ENCODE measurements at places on chromosomes 12 and 14.

DNA sequence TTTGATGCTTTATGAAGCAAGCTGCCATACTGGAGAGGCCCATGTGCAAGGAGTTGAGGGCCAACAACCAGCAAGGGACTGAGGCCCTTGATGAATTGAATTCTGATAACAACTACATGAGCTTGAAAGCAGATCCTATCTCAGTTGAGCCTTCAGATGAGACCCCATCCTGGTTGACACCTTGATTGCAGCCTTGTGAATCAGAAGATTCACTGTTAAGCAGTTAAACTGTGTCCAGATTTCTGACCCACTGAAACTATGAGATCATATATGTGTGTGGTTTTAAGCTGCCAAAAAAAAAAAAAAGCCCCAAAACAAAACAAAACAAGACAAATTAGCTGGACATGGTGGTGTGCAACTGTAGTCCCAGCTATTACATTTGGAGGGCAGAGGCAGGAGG, 42.1 kb downstream of the GPR19 start:
- DNase-seq = no peak

GRCh38 chr14:77296155-77296554, 24.5 kb downstream of the POMT2 start:
- no peak for DNase-seq

DNA sequence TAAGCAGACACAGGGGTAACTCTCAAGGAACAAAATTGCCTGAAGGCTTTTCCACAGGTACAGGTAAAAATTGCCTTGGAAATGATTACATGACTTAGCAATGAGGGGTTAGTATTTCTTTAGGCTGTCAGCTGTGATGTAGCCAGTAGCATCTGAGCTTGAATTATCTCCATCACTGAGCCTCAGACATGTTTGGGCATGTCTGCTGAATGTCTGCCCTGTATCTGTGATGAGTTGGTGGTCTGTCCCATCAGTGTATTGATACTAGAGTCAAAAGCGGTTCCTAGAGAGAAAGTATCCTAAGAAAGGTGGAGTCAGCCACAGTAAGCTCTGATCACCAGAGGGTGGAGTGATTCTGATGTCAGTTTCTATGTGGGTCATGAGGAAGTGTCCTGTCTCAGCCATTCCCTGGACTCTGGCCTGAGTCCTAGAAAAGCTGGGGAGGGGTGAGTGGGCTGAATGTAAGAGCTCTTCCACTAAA, 16.3 kb downstream of the AKAP6 start:
- DNase-seq = no peak

GRCh38 chr14:52267501-52268278, at the start of gene PTGDR:
TSS of gene PTGDR (plus strand) at chr14:52267698. CDS start at chr14:52267815, 117 bp downstream.
- no peak for DNase-seq

GRCh38 chr14:54769951-54770863, 132.4 kb downstream of the GCH1 start:
- DNase-seq = peak; percentile 74

DNA sequence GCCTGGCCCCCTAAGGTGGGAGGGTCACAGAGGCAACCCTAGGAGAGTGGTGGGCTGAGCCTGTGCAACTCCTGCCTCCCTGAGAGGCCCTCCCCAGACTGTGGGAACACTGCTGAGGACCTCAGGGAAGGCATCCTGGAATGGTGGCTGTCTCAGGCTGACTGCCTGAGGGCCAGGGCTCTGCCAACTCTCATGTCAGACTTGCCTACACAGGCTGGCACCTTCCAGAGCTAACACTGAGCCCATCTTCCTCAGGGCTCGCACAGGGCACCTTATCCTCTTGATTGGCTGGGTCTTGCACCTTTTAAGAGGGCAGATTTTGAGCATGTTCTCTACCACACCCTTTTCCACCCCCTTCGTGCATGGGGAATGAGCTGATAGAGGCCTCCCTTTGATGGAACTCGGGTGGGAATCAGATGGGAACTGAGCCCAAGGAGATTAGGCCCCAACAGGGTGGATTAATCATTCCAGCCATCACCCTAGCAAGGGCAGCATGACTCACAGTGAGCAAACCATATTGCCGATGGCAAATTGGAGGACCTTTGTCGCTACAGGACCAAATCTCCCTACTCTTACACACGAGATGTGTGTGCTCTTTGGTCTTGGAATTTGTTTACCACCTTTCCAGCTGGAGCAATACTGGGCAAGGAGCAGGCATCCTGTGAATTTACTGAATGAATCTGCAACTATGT, 702.8 kb downstream of the VRK1 start:
- no peak for DNase-seq

GRCh38 chr12:45168976-45169375, 46.9 kb upstream of the ANO6 start:
- DNase-seq = no peak

GRCh38 chr12:7129287-7129871, 690 bp upstream of the RBP5 start:
- DNase-seq = no peak

DNA sequence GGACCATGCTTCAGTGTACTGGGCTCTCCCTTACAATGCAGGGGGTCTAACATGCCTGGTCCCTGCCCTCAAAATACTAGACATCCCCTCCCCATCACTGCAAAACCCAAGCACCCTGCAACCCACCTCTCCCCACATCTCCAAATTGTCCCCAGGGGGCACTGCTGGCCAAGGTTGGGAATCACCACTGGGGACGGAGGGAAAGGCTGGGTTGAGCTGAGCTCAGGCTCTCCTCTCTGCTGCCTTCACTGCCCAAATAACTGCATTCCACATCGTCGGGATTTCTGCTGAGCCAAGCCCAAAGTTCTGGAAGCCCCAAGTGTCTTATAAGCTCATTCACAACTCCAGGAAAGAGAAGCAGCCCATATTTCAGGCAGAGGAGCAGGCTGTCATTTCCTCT, 69.6 kb downstream of the NT5DC3 start:
- no peak for DNase-seq

DNA sequence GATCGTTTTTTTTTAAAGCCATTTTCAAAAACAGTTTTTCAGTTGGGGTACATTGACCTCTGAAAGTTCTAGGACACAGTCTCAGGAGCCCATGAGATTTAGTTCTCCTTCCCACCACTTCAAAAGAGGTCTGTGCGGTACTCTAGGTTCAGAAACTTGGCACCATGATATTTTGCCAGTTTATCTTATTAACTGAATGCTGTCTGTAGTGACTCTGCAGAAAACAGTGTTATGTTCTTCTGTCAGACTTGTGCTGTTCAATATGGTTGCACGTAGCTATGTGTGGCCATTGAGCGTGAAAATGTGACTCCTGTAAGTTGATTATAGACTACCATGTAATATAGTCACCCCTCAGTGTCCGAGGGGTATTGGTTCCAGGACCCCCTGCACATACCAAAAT, 35.9 kb downstream of the CRADD start:
- DNase-seq = no peak

DNA sequence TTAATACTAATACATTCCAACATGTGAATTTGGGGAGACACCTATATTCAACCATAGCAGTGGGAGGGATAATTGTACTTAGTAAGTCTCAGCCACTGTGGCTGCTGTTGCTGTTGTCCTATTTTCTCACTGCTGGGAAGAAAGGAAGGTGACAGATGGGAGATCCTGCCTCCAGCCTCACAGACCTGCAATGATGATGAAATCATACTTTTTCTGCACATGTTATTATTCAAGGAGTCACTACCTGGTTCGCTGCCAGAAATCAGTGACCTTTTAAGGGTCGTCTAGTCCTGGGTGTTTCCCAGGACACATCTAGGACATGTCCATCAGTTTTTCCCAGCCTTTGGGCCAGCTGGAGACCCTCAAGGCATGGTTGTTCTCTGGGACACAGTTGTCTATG, 106.2 kb upstream of the RPH3A start:
- no peak for DNase-seq

GRCh38 chr12:16155938-16156337, 121.5 kb downstream of the SLC15A5 start:
- no peak for DNase-seq

- no peak for DNase-seq
Observed at GRCh38 chr14:74946659-74947281, 8.6 kb downstream of the PGF start.

Data from NCI-H1417 treated with DMSO at 0.1 percent for 48 hours (cell line).